Right atrium auricular region (tissue), 2 donors: ENCODE measurements at places on chromosomes 2 and 18. TPM values are rescaled to one million over a fixed set of nuclear protein-coding genes. Genes with fewer than 3 reads are reported as not detected.

Gene IL36B
- total RNA-seq = not detected

Gene AGXT
- total RNA-seq = not detected

Gene ADCYAP1
- total RNA-seq = 2.6 TPM

Gene NAT8
- not detected for total RNA-seq

Gene SH3BP4
- 27.2 TPM for total RNA-seq

Gene POTEJ
- 2.6 TPM for total RNA-seq

Gene STARD6
- total RNA-seq = not detected

DNA sequence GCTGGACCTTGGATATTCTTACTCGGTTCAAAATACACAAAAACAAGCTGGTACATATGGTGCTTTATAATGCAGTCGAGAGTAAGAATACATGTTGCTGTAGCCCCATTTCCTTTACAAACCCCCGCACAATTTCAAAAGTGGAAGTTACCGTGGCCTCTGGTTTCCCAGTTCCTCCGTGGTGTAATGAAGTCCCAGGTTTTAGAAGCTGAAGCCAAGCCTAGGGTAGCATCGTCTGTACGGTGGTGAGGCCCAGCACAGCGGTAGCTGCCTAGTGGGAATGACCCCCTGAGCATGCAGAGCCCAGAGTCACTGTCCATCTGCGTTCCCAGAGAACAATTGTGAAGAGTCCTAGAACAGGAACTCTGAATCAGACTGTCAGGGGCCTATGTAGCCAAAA is 171.8 kb downstream of the ASXL3 start:
- no peak overlapping the region for H3K27ac ChIP-seq
- no peak overlapping the region for H3K4me3 ChIP-seq
- no peaks in the 10 kb centered on the region for H3K4me1 ChIP-seq
- no peaks in the 10 kb centered on the region for H3K36me3 ChIP-seq
- no peak for DNase-seq

DNA sequence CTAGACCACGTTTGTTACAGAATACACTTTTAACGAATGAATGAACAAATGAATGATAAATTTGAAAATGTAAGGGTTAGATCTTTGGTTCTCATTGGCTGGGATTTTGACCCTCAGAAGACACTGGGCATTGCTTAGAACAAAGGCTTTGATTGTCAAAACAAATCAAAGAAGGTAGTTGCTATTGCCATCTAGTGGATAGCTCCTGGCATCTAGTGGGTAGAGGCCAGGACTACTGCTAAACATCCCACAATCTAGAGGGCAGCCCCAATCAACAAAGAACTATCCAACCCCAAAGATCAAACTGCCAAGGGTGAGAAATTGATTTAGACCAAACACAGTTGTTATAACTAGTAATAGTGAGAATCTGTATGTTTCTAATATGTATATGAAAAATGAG is 552.3 kb downstream of the KCNJ3 start:
- H3K36me3 ChIP-seq = no peaks in the 10 kb centered on the region
- H3K27ac ChIP-seq = no peak overlapping the region
- H3K4me1 ChIP-seq = no peaks in the 10 kb centered on the region
- DNase-seq = no peak
- H3K27me3 ChIP-seq = no peaks in the 10 kb centered on the region
- no peak overlapping the region for H3K4me3 ChIP-seq

GRCh38 chr2:227701556-227701955 is 16.3 kb downstream of the SLC19A3 start:
- H3K36me3 ChIP-seq = no peaks in the 10 kb centered on the region
- H3K27ac ChIP-seq = no peak overlapping the region
- H3K4me1 ChIP-seq = no peaks in the 10 kb centered on the region
- DNase-seq = no peak

DNA sequence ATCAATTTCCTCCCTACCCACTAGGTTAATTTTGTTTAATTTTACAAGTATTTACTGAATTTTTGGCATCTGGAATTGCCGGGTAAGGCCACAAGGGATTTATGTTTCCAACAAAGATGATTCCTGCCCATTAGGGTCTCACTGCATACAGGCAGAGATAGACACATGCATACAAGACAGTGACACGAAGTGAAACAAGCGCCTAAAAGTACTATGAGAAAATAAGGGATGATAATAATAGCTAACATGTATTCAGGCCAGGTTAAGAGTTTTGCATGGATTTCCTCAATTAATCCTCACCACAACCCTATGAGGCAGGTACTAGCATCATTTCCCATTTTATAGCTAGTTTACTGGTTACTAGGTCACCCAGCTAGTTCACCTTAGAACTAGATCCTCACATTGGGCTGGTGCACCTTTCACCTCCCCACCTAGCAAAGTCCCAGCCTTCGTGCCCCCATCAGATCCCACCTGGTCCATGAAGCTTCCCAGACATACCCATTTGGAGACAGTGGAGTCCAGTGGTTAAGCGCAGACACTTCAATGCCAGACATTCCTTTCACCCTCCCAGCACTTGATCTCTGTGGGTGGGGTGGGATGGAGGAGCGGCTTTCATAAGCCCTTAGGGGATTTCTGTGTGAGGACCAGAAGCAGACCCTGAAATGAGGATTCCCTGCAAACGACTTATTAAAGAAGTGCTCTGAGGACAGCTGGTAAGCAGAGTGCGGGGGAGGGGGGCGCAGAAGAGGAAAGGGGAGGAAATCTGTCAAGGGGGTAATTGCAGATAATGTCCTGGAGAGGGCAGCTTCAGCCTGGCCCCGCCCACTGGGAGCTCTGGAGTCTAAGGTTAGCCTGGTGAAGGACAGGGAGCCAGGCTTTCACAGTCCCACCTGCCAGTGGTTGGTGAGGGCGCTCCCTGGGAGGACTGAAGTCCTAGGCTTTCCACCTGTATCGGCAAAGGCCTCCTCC is 5.8 kb upstream of the DGUOK start:
- H3K4me1 ChIP-seq = no peaks in the 10 kb centered on the region
- no peak overlapping the region for H3K27ac ChIP-seq
- no peaks in the 10 kb centered on the region for H3K27me3 ChIP-seq
- DNase-seq = no peak
- no peaks in the 10 kb centered on the region for H3K36me3 ChIP-seq
- no peak overlapping the region for H3K4me3 ChIP-seq

- H3K27ac ChIP-seq = no peak overlapping the region
- no peaks in the 10 kb centered on the region for H3K4me1 ChIP-seq
- H3K4me3 ChIP-seq = no peak overlapping the region
Observed at GRCh38 chr2:98277162-98277859, 68.9 kb upstream of the CNGA3 start.

DNA sequence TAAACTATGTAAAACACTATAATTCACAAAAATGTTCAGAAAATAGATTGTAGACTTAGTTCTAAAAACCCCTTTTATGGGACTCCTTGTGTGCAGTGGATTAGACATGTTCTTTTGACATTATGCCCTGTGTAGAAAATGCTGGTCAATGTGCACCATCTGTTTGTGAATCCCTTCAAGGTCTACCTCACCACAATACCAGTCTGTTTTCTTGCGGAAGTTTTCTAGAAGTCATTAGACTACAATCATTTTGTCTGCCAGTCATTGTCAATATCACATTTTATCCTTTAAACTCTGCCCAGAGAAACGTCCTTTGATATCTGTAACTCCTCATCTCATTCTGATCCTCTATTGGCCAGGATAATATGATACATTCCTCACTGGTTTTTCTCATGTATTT is 7.8 kb downstream of the ITGA4 start:
- no peak overlapping the region for H3K27ac ChIP-seq
- no peak overlapping the region for H3K4me3 ChIP-seq
- no peaks in the 10 kb centered on the region for H3K4me1 ChIP-seq
- no peaks in the 10 kb centered on the region for H3K27me3 ChIP-seq
- H3K36me3 ChIP-seq = no peaks in the 10 kb centered on the region
- no peak for DNase-seq

DNA sequence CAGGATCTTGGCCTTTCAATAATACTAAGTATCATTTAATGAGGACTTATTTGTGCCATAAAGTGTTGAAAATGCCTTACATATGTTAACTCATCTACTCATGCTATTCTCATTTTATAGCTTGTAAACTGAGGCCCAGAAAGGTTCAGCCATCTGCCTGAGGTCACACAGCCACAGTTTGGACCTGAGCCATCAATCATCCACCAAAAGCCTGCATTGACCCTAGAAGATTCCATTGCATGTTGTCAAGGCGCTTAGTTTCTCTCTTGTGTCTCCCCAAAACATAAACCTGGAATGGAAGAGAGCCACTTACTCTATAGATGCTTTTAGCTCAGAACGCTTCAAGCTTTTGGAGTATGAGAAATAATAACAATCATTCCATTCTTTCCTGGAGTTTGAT is 26.8 kb downstream of the NPAS2 start:
- no peak for DNase-seq
- no peak overlapping the region for H3K4me3 ChIP-seq
- H3K4me1 ChIP-seq = no peaks in the 10 kb centered on the region
- H3K36me3 ChIP-seq = no peaks in the 10 kb centered on the region
- peak overlapping the region; percentile 62 for H3K27ac ChIP-seq

- no peak for DNase-seq
- no peaks in the 10 kb centered on the region for H3K4me1 ChIP-seq
- H3K27ac ChIP-seq = no peak overlapping the region
Observed at GRCh38 chr2:69469784-69470183, 32.5 kb upstream of the NFU1 start.

- H3K36me3 ChIP-seq = no peaks in the 10 kb centered on the region
- no peaks in the 10 kb centered on the region for H3K27me3 ChIP-seq
Observed at GRCh38 chr2:170155723-170156253, 22.2 kb upstream of the MYO3B start.

GRCh38 chr2:198040835-198041234 is 236.4 kb downstream of the PLCL1 start:
- no peak overlapping the region for H3K4me3 ChIP-seq
- H3K27ac ChIP-seq = no peak overlapping the region
- H3K27me3 ChIP-seq = no peaks in the 10 kb centered on the region
- no peak for DNase-seq
- no peaks in the 10 kb centered on the region for H3K4me1 ChIP-seq
- H3K36me3 ChIP-seq = no peaks in the 10 kb centered on the region

GRCh38 chr2:181438261-181438660 is 18.9 kb upstream of the ITGA4 start:
- H3K27ac ChIP-seq = no peak overlapping the region
- no peaks in the 10 kb centered on the region for H3K4me1 ChIP-seq
- no peak overlapping the region for H3K4me3 ChIP-seq
- DNase-seq = no peak

GRCh38 chr2:44136252-44136651 is 32.4 kb upstream of the PPM1B start:
- no peak for DNase-seq
- H3K36me3 ChIP-seq = no peaks in the 10 kb centered on the region
- H3K4me3 ChIP-seq = no peak overlapping the region
- H3K27ac ChIP-seq = no peak overlapping the region
- H3K27me3 ChIP-seq = no peaks in the 10 kb centered on the region

GRCh38 chr2:60445684-60446179 is 107.7 kb downstream of the BCL11A start:
- H3K4me1 ChIP-seq = no peaks in the 10 kb centered on the region
- no peak overlapping the region for H3K27ac ChIP-seq
- no peaks in the 10 kb centered on the region for H3K36me3 ChIP-seq
- no peak for DNase-seq

DNA sequence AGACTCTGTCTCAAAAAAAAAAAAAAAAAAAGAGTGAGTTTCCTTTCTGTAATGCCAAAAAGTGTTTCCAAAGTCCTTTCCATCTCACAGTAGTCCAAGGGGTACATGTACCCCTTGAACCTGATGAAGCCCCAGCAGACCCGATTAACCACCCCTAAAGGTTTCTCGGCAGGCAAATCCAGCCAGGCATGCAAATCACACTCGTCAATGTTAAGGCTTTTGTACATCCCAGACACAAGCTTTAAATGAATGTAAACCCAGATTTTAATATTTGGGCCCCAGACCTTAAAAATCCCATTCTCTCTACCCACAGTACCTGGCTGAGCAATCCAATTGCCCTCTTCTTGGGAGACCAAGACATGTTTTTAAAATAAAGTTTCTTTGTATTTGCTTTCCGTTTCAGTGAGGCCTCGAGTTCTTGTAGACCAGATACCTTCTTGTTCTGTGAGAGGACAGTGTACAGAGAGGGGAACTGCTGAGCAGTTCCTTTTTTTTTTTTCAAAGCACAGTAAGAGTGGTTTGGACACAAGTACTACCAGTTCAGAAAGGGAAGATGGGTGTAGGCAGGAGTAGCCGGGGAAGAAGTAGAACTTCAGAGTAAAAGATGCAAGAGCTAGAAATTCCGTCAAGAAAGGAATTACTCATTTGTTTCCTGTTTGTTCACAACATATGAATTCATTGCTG is at the start of gene NLRC4:
NLRC4 (minus strand) TSS at position 465 of the 684 bp plus-strand sequence. CDS start 8,111 bp downstream, outside the sequence.
- DNase-seq = no peak
- no peaks in the 10 kb centered on the region for H3K4me1 ChIP-seq
- no peaks in the 10 kb centered on the region for H3K27me3 ChIP-seq
- H3K36me3 ChIP-seq = no peaks in the 10 kb centered on the region
- H3K27ac ChIP-seq = peak within 1 kb of the TSS; percentile 35

DNA sequence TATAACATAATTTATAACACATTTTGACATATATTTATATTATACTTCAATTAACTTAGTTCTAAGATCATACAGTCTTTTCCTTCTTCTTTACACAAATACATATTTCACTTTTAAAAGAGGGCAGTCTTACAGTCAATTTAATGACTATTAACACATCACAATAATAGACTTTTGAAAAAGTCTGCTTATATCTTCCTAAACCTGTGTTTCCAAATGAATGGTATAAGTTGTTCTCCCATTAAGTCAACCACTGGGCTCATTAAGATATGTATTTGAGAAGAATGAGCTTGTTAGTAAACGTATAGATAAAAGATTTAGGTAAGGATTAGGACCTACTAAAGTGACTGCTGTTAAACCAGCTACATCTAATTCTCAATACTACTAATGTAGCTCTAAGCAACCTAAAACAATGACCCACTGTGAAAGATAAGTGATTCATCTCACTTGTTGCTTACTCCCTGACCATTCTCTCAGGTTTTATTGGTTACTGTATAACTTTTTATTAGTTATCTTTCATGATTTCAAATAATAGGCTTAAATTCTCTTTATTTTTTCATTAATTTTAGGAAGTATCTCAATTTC is 27.0 kb downstream of the SLC40A1 start:
- H3K27me3 ChIP-seq = no peaks in the 10 kb centered on the region
- no peak for DNase-seq
- no peaks in the 10 kb centered on the region for H3K36me3 ChIP-seq
- H3K4me3 ChIP-seq = no peak overlapping the region

DNA sequence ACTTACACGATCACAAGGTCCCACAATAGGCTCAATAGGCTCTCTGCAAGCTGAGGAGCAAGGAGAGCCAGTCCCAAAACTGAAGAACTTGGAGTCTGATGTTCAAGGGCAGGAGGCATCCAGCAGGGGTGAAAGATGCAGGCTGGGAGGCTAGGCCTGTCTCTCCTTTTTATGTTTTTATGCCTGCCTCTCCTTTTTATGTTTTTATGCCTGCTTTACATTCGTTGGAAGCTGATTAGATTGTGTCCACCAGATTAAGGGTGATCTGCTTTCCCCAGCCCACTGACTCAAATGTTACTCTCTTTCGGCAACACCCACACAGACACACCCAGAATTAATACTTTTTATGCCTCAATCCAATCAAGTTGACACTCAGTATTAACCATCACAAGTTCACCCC is 9.9 kb upstream of the GYPC start:
- H3K4me1 ChIP-seq = no peaks in the 10 kb centered on the region
- H3K4me3 ChIP-seq = no peak overlapping the region
- no peak for DNase-seq
- H3K27me3 ChIP-seq = no peaks in the 10 kb centered on the region
- no peaks in the 10 kb centered on the region for H3K36me3 ChIP-seq

- H3K36me3 ChIP-seq = no peaks in the 10 kb centered on the region
- DNase-seq = no peak
- H3K4me1 ChIP-seq = no peaks in the 10 kb centered on the region
- no peak overlapping the region for H3K4me3 ChIP-seq
- no peak overlapping the region for H3K27ac ChIP-seq
Observed at GRCh38 chr2:207188626-207189419, 23.1 kb upstream of the KLF7 start.
